Activated CD4-positive, alpha-beta memory T cell treated with anti-CD3 and anti-CD28 coated beads for 36 hours (primary cell): ENCODE measurements at places on chromosomes 4 and X. TPM values are rescaled to one million over a fixed set of nuclear protein-coding genes. Genes with fewer than 3 reads are reported as not detected.

MAGEC2 gene
- total RNA-seq = not detected

ZNF595 gene
- total RNA-seq = 7.4 TPM

SLITRK4 gene
- not detected for total RNA-seq

COX7B2 gene
- not detected for total RNA-seq

METTL14 gene
- 48.3 TPM for total RNA-seq

CTSO gene
- 2.5 TPM for total RNA-seq

ZDHHC9 gene
- 9.0 TPM for total RNA-seq

ODAPH gene
- total RNA-seq = 0.27 TPM

PDLIM5 gene
- total RNA-seq = 23.8 TPM

PAGE2B gene
- total RNA-seq = 1.2 TPM

ZIC3 gene
- total RNA-seq = not detected

DNA sequence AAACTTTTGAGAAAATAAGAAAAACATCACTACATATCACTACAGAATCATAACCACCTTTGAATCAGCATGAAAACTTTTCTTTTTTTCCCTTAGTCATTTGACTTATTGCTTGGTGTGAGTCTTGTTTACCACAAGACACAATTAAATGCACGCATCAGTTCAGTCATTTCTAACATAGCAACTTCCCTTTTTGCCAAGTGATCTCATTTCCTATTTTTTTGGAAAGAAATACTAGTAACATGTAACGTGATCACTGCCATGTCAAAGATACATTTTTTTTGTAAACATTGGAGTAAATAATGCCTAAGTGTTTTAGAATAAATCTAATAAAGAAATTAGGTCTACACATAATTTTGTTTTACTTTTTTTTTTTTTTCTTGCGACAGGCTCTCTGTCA, 5.1 kb upstream of the CXCL8 start:
- H3K4me1 ChIP-seq = no peaks in the 10 kb centered on the region
- H3K4me3 ChIP-seq = no peak overlapping the region
- H3K36me3 ChIP-seq = no peaks in the 10 kb centered on the region
- H3K27me3 ChIP-seq = no peaks in the 10 kb centered on the region

DNA sequence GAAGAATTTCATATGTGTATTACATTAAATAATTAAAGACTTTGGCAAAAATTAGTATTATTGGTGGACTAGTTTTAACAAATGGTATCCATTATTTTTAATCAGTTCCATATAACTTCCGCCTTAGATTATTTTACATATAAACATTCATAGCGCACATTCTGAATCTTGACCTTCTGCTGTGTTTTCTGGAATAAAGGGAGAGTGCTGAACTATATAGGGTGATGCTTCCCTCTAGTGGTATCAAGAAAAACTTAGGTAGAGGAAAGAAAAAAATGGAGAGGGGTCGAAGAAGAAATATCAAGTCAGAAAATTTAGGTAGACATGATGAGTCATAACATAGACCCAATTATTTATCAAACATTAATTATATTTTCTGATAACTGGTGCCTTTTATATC, 155.6 kb upstream of the PACRGL start:
- H3K27ac ChIP-seq = no peak overlapping the region
- no peaks in the 10 kb centered on the region for H3K36me3 ChIP-seq
- DNase-seq = no peak
- no peaks in the 10 kb centered on the region for H3K4me1 ChIP-seq
- H3K27me3 ChIP-seq = peaks cover 2% of the 10 kb centered on the region
- no peak overlapping the region for H3K4me3 ChIP-seq

DNA sequence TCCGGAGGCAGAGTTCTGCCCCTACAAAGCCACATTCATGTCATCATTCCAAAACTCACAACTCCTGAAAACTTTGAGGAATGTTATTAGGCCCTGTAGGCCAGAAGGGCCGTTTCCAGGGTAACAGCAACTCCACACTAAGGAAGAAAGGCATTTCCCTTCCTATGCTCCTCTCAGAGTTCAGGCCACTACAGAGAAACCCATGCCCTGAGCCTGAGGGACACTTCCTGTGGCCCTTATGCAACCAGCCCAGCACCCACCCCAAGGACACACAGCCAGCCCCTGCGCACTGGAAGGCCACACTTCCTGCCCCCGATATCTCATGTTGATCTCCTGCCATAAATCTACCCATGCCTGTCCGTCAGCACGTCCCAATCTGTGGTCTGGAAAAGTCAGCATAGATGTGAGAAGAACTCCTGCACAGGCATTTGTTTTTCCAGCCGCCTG, 289.3 kb downstream of the BCOR start:
- H3K36me3 ChIP-seq = no peaks in the 10 kb centered on the region
- peaks cover 4% of the 10 kb centered on the region for H3K4me1 ChIP-seq
- H3K27ac ChIP-seq = no peak overlapping the region
- no peaks in the 10 kb centered on the region for H3K27me3 ChIP-seq
- no peak overlapping the region for H3K4me3 ChIP-seq

GRCh38 chr4:143241892-143242291, 57.2 kb downstream of the USP38 start:
- H3K27ac ChIP-seq = no peak overlapping the region
- no peaks in the 10 kb centered on the region for H3K4me1 ChIP-seq
- H3K4me3 ChIP-seq = no peak overlapping the region
- peaks cover 2% of the 10 kb centered on the region for H3K27me3 ChIP-seq
- peaks cover 2% of the 10 kb centered on the region for H3K36me3 ChIP-seq

DNA sequence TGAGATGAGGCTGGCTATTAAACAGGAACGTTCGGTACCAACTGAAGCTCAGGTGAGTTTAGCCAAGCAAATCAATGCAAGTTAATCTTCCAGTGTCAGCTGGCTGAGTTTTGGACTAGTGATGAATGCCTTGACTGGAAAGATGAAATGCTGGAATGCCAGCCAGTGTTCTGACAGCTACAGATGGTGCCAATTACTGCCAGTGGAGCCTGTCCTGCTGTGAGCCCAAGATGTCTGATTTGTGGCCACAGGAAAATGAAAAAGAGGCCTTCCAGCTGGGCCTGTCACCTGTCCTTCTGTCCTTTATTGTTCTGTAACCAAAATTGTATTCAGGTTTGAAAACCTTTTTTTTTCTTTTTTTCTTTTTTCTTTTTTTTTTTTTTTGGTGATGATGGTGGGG, 223.1 kb downstream of the AFF2 start:
- H3K4me1 ChIP-seq = no peaks in the 10 kb centered on the region
- no peak overlapping the region for H3K4me3 ChIP-seq
- H3K27me3 ChIP-seq = no peaks in the 10 kb centered on the region
- H3K27ac ChIP-seq = no peak overlapping the region
- no peak for DNase-seq
- no peaks in the 10 kb centered on the region for H3K36me3 ChIP-seq

DNA sequence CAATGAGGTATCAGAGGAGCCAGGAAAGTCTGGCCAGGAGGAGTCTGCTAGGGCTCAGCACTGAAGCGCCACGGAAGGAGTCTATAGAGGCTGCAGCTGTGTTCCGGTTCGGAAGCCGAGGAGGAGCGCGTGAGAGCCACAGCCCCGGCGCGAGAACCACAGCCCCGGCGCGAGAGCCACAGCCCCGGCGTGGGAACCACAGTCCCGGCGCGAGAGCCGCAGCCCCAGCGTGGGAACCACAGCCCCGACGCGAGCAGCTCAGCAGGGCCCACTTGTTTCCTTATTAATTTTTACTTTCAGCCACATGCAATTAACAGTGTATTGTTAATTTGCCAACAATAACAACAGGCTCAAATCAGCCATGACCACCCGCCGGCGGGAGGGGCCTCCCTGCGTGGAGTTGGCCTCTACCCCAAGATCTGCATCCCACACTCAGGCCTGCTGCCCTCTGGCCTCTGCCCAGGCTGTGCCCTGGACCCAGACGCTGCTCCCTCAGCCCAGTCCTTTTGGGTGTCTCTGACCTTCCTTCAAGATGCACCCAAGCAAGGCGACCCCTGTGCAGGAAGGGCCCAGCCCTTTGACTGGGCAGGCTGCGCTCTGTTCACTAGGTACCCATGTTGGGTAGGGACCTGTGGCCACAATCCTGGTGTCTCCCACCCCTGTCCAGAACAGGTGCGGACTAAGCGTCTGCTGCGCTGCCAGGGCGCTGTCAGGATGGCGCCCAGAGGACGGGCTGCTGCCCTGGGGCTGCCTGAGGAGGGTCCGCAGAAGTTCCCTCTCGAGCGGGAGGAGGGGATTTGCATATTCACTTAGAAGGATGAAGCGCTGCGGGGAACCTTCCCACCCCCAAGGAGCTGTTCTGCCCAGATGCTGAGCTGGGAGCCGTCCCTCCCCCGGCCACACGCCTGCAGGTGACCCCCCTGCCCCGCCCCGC, 113.8 kb downstream of the ADRA2C start:
- peak; percentile 18 for DNase-seq
- H3K27me3 ChIP-seq = peaks cover 38% of the 10 kb centered on the region
- no peak overlapping the region for H3K27ac ChIP-seq
- peaks cover 11% of the 10 kb centered on the region for H3K36me3 ChIP-seq
- H3K4me3 ChIP-seq = no peak overlapping the region

DNA sequence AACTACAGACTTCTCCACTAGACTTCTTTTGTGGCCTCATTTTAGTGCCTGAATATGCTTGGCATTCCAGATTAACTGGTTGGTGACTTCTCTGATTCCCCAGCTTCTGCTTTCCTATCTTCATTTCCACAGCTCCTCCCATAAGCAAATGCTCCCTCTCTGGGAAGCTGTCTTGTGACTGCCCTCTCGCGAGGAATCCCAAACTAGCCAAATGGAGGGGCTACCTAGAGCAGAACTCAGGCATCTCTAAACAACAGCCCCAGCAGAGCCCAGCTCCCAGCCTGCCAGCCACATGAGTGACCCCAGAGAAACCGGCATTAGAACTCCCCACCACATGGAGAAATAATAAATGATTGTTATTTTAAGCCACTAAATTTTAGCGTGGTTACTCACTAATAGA, 7.6 kb upstream of the VEGFD start:
- no peak overlapping the region for H3K27ac ChIP-seq
- H3K36me3 ChIP-seq = no peaks in the 10 kb centered on the region
- H3K4me1 ChIP-seq = no peaks in the 10 kb centered on the region
- peaks cover 2% of the 10 kb centered on the region for H3K27me3 ChIP-seq
- no peak for DNase-seq

DNA sequence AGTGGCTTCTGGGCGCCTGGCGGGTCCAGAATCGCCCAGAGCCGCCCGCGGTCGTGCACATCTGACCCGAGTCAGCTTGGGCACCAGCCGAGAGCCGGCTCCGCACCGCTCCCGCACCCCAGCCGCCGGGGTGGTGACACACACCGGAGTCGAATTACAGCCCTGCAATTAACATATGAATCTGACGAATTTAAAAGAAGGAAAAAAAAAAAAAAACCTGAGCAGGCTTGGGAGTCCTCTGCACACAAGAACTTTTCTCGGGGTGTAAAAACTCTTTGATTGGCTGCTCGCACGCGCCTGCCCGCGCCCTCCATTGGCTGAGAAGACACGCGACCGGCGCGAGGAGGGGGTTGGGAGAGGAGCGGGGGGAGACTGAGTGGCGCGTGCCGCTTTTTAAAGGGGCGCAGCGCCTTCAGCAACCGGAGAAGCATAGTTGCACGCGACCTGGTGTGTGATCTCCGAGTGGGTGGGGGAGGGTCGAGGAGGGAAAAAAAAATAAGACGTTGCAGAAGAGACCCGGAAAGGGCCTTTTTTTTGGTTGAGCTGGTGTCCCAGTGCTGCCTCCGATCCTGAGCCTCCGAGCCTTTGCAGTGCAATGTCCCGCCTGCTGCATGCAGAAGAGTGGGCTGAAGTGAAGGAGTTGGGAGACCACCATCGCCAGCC, at the start of gene ATOH1:
Gene ATOH1, plus strand, starts transcription at position 422 of the 663 bp plus-strand sequence. Its CDS starts 174 bp downstream, at position 596.
- H3K27me3 ChIP-seq = peaks cover 70% of the 10 kb centered on the region
- no peak within 1 kb of the TSS for H3K27ac ChIP-seq
- no peaks in the 10 kb centered on the region for H3K36me3 ChIP-seq

GRCh38 chr4:3322059-3322550, 29.3 kb downstream of the RGS12 start:
- DNase-seq = no peak
- H3K27ac ChIP-seq = no peak overlapping the region
- peaks cover 1% of the 10 kb centered on the region for H3K36me3 ChIP-seq

GRCh38 chr4:70818921-70819320, 20.8 kb downstream of the GRSF1 start:
- peak overlapping the region; percentile 3 for H3K27ac ChIP-seq
- H3K4me3 ChIP-seq = no peak overlapping the region
- H3K36me3 ChIP-seq = peaks cover 32% of the 10 kb centered on the region
- DNase-seq = no peak
- peaks cover 8% of the 10 kb centered on the region for H3K4me1 ChIP-seq

DNA sequence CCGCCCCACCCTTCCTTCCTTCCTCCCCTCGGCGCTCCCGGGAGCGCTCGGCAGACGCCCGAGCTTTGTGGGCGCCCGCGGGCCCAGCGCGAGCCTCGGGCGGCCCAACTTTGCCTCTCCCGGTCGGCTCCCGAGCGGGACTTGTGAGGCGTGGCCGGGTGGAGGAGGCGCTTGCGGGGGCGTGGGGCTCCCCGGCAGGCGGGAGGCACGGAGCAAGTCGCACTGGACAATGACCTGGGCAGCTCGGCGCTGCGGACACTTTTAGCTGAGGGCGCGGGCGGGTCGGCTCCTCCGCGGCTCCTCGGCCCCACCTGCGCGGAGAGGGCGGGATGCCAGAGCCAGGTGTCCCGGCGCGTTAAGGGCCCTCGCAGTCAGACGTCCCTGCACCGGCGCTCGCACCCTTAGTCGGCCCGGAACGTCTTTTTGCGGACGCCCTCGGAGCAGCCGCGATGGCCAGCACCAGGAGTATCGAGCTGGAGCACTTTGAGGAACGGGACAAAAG, 385 bp downstream of the DCLK2 start:
- H3K4me1 ChIP-seq = peaks cover 5% of the 10 kb centered on the region
- H3K36me3 ChIP-seq = no peaks in the 10 kb centered on the region
- peaks cover 42% of the 10 kb centered on the region for H3K27me3 ChIP-seq
- peak; percentile 16 for DNase-seq
- peak overlapping the region; percentile 37 for H3K4me3 ChIP-seq
- H3K27ac ChIP-seq = no peak overlapping the region

GRCh38 chrX:130082244-130083106, 27.8 kb downstream of the ELF4 start:
- no peaks in the 10 kb centered on the region for H3K27me3 ChIP-seq
- H3K36me3 ChIP-seq = no peaks in the 10 kb centered on the region
- H3K27ac ChIP-seq = peak overlapping the region; percentile 86
- peaks cover 64% of the 10 kb centered on the region for H3K4me1 ChIP-seq
- DNase-seq = peak; percentile 88
- peak overlapping the region; percentile 41 for H3K4me3 ChIP-seq

GRCh38 chrX:74080165-74080564, 223.8 kb upstream of the ZCCHC13 start:
- H3K4me3 ChIP-seq = no peak overlapping the region
- DNase-seq = no peak
- H3K27me3 ChIP-seq = no peaks in the 10 kb centered on the region

GRCh38 chr4:4460759-4461158, 73.9 kb downstream of the NSG1 start:
- peak overlapping the region; percentile 30 for H3K27ac ChIP-seq
- peak; percentile 55 for DNase-seq
- H3K36me3 ChIP-seq = peaks cover 30% of the 10 kb centered on the region
- H3K27me3 ChIP-seq = no peaks in the 10 kb centered on the region
- H3K4me3 ChIP-seq = no peak overlapping the region
- H3K4me1 ChIP-seq = peaks cover 43% of the 10 kb centered on the region

- DNase-seq = no peak
- H3K27ac ChIP-seq = no peak overlapping the region
- no peak overlapping the region for H3K4me3 ChIP-seq
- H3K36me3 ChIP-seq = peaks cover 4% of the 10 kb centered on the region
- no peaks in the 10 kb centered on the region for H3K27me3 ChIP-seq
These were observed 69.5 kb downstream of the PDE5A start for GRCh38 chr4:119559044-119559647.
